Fibroblast of the aortic adventitia (primary cell): ENCODE measurements at places on chromosomes 12 and 14.
A peak's percentile ranks its signal among the peaks of the same experiment; 100 is the strongest.

GRCh38 chr12:48998497-48999353 is 450 bp downstream of the DDN start:
- no peak for DNase-seq

GRCh38 chr12:124018539-124018938 is 45.5 kb downstream of the ZNF664 start:
- no peak for DNase-seq

- DNase-seq: no peak
These were observed 85.4 kb upstream of the CRY1 start for GRCh38 chr12:107178776-107179175.

DNA sequence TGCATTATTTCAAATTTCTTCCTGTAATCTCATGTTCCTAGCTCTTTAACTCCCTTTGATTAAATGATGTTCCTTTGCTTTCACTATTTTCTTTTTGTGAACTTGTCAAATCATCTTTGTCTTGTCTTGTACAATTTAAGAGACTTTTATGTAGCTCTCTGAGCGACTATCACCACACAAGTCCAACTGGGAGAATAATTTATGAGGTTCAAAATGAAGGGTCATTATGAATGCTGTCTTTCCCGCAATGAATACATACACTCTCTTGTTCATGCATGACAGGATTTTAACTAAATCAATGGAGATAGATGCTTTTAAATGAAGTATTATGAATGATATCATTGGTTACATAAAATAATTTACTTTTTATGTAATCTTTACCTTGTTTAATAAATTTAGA is 407.4 kb downstream of the PAWR start:
- DNase-seq: no peak

- peak; percentile 67 for DNase-seq
These were observed 294.4 kb downstream of the AKAP6 start for GRCh38 chr14:32623300-32624093.

GRCh38 chr12:131896811-131897270 is 2.4 kb downstream of the ULK1 start:
- no peak for DNase-seq

DNA sequence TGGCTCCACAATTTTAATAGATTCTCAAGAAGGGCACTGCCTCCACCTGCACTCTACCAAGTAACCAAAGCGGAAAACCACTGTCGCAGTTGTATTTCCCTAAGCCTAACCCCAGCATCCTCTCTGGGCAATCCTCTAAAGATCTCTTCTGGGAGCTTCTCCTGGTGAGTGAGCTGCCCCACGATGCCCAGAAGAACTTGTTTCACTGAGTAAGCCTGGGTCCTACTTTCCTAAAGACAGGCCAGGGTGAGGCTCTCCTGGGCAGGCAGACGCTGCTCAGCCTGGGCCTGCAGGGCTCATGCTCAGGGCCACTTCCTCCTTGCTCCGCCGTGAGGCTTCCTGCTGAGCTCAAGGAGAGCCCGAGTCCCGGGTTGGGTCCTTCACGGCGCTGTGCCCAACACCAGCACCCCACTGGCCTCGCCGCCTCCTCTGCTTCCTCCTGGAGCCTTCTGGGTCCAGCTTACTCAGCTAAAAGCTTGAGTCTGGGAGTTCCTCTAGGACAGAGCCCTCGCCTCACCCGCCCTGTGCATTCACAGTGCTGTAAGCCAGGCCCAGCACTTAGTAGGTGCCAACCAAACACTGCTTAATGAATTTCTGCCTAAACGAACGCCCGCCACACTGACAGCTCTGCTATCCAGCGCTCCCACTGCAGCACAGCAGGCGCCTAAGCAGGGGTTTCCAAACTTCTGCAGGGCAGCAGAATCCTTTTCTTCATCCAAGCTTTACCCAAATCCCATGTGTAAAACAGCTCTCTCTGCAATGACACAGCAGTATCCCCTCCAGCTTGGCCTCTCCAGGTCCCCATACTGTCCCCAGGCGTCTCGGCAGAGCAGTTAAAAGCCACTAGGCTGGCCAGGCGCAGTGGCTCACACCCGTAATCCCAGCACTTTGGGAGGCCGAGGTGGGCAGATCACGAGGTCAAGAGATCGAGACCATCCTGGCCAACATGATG is 5.7 kb downstream of the RAB35 start:
- DNase-seq: no peak

GRCh38 chr14:29741909-29742401 is 185.7 kb downstream of the PRKD1 start:
- peak; percentile 91 for DNase-seq

DNA sequence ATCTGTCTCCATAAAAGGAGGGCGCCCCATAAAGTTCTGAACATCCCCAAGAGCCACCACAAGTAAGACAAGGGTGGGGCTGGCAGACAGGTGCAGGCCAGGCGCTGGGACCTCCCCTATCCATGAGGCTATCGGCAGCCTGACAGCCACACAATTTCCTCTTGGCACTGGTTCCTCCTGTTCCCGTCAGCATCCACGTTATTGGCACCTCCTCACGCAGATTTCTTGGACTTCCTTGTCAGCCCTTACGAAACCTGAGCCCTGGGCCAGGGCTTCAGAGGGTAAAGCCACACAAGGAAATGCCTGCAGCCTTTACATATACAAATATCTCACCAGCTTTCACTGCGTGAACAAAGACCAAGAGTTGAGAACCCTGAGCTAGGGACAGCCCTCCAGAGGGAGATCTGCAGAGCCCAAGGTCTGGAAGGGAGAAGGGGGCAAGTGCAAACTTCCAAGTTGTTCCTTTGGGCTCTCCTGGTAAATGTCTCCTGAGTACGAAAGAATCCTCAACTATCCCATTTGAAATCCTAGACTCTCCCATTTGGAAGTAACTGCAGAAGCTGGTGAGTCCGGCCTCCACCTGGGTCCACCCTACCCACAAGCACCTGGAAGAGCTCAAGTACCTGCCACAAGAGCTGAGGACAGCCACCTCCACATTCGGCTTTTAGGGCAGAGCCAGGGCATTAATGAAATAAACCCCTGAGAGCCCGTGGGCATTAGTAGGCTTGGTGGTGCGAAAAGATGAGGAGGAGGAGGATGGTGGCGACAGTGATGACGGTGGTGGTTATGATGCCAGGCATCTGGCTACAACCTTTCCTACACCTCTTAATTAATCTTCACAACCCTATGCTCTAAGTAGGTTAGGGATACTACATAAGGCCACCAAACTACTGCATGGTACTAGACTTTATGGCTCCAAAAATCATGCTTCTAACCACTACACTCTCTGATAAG is 5.5 kb upstream of the TC2N start:
- peak; percentile 96 for DNase-seq

GRCh38 chr12:25859976-25860375 is 98.5 kb upstream of the RASSF8 start:
- DNase-seq: no peak

GRCh38 chr12:10771132-10771733 is 31.2 kb downstream of the TAS2R7 start:
- DNase-seq: peak; percentile 71

- DNase-seq: no peak
These were observed 147.0 kb upstream of the OR4E1 start for GRCh38 chr14:21820631-21821030.

- DNase-seq: no peak
These were observed 11.4 kb upstream of the SLC8B1 start for GRCh38 chr12:113346353-113346752.

DNA sequence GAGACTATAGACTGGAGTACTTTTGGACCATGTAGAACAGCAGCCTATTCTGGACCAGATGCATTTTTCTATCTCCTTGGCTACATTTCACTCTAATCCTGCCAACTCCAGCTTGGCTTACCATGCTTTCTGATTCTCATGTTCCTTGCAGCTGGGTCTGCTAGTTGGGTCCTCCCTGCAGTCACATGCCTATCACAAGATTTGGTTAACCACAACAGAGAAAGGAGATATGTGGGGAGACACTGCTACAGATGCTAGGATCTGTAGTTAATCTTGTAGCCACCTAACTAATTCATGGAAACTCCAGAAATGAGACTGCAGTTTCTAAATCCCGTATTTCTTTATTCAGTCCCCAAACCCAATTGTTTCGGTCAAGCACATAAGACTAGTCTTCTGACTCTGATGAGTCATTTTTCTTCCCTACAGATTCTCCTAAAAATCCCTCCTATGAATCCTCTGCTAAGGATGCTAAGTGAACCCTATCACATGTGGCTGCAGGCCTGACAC is 410.6 kb downstream of the DAD1 start:
- peak; percentile 9 for DNase-seq

- DNase-seq: no peak
These were observed 80.8 kb downstream of the ANO2 start for GRCh38 chr12:5864301-5864700.
